ENCODE measurements at places on chromosomes 4 and X. TPM values are rescaled to one million over a fixed set of nuclear protein-coding genes. Genes with fewer than 3 reads are reported as not detected.

DNA sequence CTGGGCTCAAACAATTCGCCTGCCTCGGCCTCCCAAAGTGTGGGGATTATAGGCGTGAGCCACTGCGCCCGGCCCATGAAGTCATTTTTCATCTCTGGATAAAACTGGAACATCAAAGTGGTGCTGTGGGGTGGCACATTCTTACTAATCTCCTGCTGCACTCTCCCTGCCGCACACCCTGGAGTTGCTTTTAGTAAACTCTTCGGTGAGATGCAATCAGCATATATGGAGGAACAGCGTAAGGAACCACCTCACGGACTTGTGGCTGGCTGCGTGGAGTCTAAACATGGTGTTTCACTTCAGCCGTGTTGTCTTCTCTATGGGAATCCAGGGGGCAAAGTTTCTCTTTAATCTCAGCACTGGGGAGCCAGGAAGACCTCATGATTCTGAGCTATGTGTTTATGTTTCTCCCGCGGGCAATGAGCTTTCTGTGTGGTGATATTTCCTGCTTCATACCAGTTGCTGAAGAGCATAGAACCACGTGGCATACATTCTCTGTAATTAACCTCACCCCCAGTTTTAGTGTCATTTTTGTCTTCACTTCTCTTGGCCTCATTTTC, 2.1 kb upstream of the RHOH start:
- DNase-seq: no peak

DNA sequence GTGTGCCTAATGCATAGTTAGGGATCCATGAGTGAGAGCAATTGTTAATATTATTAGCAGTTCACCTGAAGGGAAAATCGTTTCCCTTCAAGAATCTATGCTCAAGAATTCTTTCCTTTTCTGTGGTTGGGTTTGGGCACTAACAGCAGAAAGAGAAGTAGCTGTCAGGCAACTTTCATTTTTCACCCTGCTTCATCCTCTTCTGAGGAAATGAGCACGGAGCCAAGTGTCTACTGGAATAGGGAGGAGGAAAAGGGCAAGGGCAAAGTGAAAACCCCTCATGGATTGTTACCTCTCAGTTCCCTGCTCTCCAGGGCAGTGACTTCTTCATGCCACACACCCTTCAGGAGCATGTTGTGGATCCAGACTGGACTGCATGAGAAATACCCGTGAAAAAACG, 2.6 kb upstream of the HPGDS start:
- no peak for DNase-seq

DNA sequence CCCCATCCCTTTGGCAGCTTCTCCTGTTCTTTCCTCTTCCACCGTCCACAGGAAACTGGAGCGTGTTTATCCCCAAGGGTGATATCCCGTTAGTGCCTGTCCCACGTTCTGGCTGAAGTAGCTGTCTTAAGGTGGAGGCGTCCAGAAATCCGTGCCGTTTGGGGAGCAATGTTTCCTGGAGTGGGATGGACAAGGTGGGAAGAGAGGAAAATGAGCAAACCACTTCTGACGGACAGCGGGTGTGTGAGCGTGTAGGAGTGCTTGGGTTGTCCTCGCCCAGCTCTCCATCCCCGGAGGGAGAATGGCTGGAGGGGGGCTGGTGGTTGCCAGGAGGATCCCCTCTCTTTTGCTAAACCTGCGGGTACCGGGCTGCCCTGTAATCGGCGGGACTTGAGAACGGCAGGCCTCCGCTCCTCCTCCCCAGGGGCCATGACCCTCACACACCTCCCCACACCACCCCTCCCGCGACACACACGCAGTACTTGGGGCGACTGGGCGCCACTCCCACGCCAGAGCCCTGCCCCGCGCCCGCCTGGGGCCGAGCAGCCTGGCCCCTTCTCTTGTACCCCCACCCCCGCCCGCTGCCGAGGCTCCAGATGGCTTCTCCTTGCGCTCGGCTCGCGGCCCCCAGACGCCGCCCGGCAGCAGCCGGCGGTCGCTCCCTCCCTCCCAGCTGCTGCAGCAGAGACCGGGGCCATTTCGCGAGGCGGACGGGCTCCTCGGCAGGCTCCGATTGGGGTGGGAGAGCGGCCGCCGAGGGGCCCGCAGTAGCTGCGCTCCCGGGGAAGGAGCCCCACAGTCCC, 13.9 kb upstream of the PRDM8 start:
- no peak for DNase-seq

RAB39B gene
- total RNA-seq: 4.8 TPM

DNA sequence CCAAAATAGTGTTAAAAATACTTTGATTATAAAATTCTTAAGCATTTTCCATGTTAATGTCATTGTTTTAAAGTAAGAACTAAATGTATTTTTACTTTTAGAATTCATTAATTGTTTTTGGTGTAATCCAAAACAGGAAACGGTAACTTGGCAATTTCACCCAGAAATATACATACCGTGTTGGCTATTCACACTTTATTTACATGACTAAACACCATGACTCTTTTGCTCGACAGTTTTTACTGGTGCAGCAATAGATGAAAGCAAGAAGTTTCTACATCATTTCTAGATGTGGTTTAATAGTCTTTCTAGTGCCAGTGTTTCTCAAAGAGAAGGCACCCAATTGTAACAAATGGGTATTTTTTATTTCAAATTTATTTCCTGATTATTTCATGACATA, 25.6 kb upstream of the MAGEA1 start:
- no peak for DNase-seq

SLC6A8 gene
- total RNA-seq: 52.2 TPM

DNA sequence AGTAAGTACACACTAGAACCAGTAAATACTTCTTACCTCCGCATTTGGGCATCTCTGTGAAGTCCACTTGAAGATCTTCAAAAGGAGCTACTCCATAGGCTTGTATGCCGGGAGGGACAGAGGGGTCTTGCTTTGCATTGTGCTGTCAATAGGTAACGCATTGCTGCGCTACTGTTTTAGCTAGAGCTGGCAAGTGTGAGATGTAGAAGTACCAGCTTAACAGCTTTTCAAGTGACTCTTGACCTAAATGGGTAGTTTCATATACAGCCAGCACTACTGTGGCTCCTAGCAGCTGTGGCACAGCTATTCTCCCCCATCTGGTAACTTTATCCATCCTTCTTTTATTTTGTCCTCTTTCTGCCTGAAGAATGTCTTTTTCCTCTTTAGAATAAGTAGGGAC, 205.3 kb upstream of the KLF8 start:
- DNase-seq: no peak

TXK gene
- total RNA-seq: 3.0 TPM

- DNase-seq: no peak
Measured at GRCh38 chr4:73823760-73824159, 12.7 kb upstream of the CXCL6 start.

KIT gene
- total RNA-seq: 20.9 TPM

DNA sequence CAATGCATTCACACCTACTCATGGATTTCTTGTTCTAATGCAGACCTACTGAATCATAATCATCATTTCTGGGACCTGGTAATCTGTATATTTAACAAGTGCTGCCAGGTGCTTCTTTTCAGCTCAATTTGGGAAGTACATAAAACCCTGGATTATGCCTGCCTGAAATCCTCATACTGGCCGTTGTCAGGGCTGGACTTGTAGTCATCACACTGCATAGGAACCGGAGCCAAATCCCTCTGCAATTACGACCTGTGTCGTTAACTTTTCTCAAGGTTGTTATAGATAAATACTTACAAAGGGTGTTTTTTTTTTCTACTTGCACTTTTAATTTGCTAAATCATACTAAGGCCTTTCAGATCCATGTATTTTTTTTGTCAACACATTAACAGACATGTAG, 294.9 kb upstream of the PRPS2 start:
- no peak for DNase-seq

DNA sequence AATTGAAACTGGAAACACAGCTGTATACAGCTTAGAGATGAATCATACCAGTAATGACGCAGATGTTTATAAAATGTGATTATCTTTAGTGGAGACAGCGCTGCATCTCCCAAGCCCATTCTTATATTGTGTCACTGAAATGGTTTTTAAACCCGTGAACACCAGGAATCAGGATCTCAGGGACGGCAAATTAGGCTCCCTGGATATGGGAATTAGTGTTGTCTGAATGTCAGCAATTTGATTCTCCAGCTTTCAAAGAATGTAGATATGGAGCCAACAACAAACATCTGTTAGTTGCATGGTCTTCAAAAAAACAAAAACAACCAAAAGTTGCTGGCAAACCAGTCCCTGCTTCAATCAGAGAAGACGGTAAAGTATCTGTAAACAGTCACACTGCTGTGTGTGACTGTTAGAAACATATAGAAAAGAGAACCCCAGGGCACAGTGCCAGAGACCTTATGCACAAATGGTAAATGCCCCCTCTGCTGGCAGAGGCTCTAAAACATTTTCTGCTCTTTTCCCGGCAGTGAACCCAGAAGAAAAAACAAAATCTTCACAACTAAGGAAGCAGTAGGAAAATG, 351.9 kb upstream of the FTHL17 start:
- DNase-seq: no peak

LDB2 gene
- total RNA-seq: 0.82 TPM

CT47B1 gene
- total RNA-seq: not detected

FAM53A gene
- 2.4 TPM for total RNA-seq

DNA sequence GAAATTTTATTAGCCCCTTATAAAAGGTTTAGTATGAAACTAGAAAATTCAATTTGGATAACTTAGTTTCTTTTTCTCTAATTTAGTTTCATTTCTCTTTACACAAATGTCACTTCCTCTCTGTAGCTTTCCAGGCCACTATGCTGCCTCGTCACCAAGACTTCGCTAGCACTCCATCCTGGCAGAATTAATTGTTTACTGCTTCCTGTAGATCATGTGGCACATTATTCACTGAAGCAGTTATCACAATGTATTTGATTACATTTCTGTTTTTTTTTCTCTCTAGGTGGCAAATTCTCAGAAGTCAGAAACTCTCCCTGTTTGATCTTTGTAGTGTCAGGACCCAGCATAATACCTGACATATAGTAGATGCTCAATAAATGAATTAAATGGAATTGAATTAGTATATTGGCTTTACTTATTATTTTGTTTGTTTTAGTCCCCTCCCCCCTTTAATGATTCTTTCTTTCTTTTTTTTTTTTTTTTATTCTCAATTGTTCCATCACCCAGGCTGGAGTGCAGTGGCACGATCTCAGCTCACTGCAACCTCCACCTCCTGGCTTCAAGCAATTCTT, 9.3 kb upstream of the SAT1 start:
- DNase-seq: no peak

DNA sequence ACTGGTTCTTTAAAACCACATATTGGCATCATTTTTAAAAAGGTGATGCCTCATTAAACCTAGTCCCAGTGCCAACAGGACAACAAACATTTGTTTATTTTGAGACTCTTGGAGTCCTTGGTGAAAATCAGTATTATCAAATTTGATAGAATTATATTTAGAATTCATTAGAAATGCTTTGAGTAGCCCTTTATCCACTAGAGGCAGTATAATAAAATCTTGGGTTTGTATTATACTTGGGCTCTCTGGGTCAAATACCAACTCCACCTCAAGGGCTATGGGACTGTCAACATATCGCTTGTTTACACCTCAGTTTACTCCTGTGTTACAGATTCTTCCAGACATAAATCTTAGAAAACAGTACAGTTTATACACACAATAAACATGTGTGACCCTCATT, 335.7 kb upstream of the FSTL5 start:
- no peak for DNase-seq

CRMP1 gene
- total RNA-seq: 17.6 TPM

DNA sequence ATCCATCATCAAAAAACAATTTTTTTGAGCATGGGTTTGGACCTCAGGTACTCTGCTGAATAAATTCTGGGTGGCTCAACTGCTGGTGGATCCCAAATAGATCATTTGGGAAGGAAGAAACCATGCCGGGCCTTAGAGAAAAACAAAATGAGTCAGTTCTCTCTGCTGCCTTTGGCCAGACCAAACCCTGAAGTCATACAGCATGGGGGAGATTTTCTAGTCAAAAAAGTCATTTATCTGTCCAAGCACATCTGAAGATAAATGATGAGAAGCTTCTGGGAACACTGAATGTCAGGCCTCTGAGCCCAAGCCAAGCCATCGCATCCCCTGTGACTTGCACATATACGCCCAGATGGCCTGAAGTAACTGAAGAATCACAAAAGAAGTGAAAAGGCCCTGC, 261.4 kb downstream of the DHX15 start:
- DNase-seq: no peak

- peak; percentile 89 for DNase-seq
Measured at GRCh38 chr4:156971676-156972378, at the start of gene PDGFC. TSS of gene PDGFC (minus strand) at chr4:156971799. CDS start at chr4:156970903, 896 bp downstream.

CXorf49 gene
- not detected for total RNA-seq

- no peak for DNase-seq
Measured at GRCh38 chrX:13898083-13898482, 81.2 kb upstream of the GPM6B start.
